Pancreas (tissue), 10 donors: ENCODE measurements at places on chromosomes 5 and 9. TPM values are rescaled to one million over a fixed set of nuclear protein-coding genes. Genes with fewer than 3 reads are reported as not detected.

The S1PR3 gene
- total RNA-seq, result 3.7 TPM

GRCh38 chr5:171927345-171927941 is 79.0 kb downstream of the FBXW11 start:
- DNase-seq, result no peak

The PDZD2 gene
- total RNA-seq, result 3.3 TPM

The PCDHGA3 gene
- 2.4 TPM for total RNA-seq

DNA sequence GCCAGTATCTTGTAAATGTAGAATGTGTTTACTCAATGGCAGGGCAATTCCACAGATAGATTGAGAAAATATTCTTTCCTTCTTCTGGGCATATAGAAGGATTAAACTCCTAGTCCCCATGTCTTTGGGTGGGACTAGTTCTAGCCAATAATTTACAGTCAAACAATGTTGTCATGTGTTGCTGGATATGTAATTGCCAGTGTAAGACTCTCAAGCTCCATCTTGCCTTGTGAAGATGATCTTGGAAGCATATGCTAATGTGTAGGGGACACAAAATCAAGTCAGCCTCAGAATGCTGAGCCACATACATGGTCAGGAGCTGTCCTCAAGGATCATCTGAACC is 386.9 kb downstream of the CETN3 start:
- no peak for DNase-seq

The RGMB gene
- 8.6 TPM for total RNA-seq

The SH3TC2 gene
- total RNA-seq, result 0.14 TPM

The LTC4S gene
- total RNA-seq, result 1.1 TPM

The ZDHHC11 gene
- 10.3 TPM for total RNA-seq

DNA sequence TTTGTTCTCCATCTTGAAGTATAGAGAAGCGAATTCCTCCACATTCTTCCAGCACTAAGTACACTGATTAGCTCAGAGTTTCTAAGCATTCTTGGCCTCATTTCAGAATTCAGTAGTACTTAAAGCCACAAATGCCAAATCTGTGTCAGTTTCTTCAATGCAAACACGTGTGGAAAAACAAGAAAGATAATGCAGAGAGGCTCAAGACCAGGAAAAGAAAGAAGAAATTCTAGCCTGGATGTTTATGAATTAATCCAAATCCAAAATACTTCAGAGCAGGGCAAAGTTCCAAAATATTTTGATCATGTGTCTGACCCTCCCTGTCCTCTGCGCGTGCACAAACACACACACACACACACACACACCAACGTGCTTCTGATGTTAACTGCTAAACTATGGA is 457.6 kb downstream of the SLCO4C1 start:
- DNase-seq, result no peak

GRCh38 chr5:140108093-140109017 is 5.6 kb upstream of the PURA start:
- peak; percentile 41 for DNase-seq

DNA sequence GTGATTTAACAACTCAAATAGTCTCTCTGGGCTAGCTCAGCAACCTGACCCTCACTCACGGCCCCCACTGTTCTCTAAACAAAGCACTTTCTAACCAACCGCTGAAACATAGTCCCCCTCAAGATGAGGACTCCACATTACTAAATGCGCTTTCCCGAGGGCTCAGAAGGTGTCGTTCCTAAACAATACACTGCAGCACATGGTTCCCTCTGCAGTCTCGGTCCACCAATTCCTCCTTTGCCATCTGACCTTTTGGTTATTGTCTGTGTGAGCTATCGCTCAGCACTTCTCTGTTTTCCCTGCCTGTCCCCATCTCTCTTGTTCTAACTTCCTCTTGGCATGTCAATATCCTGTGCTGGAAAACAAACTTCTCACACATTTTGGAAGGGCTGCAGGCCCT is 7.2 kb downstream of the EPB41L4A start:
- no peak for DNase-seq

GRCh38 chr9:78573205-78573604 is 276.3 kb downstream of the PSAT1 start:
- DNase-seq, result no peak
